ENCODE measurements at places on chromosomes 12 and 14.

DNA sequence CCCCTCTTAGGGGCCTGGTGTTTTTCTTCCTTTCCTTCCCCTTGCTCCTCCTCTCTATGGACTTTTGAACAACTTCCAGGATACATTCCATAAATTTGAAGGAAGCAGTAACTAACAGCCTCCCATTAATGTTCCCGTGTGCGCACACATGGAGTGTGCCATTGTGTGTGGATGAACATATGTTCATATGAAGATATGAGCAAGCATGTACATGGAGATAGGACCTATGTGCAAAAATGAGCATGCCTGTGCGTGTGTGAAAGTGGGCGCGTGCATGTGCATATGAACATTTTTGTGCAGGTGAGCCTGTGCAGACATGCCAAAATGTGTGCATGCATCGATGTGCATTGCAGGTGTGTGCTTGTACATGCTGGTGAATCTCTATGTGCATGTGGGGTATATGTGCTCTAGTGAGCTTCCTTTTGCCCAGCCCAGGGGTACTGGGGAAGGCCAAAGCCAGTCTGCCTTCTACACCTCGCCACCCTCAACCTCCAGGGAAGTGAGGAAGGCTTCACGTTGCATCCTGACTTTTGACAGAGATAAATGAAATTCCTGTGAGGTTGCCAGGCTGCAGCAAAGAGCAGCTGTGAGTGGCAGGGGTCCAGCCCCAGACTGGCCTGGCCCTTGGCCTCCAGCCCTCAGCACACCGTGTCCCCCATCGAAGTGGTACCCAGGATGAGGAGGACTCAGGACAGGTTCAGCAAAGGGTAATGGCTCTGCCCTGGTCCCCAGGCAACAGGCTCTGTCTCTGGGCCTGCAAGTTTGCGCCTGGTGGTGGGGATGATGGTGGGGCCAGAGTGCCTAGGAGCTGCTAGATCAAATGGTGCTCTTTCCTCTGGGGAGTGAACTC, 21.1 kb upstream of the PGF start:
- no peak for DNase-seq

DNA sequence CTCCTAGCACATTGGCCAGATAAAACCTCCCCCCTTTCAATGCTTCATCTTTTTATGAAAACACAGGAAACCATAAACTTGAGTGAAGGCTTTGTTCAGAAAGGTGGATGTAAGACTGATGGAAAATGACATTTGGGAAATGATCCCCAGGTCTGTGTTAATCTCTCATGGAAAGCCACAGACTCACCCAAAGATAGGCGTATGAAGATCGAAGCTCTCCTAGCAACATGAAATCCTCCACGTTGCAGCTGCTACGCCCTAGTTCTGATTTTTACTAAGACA, 63.4 kb upstream of the PTGR2 start:
- DNase-seq, result no peak

GRCh38 chr14:34368115-34368970, 93.7 kb downstream of the SPTSSA start:
- DNase-seq, result no peak

DNA sequence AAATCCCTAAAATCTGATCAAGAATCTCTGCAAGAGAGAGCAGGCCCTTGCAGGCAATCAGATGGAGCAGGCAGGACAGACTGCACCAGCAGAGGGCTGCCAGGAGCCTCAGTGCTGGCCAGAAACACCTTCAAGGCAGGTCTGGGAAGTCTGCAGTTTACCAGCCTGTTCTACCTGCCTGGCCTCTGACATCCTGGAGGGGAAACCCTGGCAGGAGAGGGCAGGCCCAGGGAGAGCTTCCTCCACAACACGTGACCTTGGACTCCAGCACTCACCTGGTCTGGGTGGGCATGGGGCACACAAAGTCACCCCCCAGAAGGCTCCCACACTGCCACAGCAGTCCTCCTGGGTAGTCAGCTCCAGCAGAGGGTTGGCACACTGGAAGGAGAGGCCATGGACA, 56.0 kb downstream of the ISCA2 start:
- no peak for DNase-seq

GRCh38 chr14:92988786-92989755, 66.1 kb downstream of the CHGA start:
- no peak for DNase-seq

DNA sequence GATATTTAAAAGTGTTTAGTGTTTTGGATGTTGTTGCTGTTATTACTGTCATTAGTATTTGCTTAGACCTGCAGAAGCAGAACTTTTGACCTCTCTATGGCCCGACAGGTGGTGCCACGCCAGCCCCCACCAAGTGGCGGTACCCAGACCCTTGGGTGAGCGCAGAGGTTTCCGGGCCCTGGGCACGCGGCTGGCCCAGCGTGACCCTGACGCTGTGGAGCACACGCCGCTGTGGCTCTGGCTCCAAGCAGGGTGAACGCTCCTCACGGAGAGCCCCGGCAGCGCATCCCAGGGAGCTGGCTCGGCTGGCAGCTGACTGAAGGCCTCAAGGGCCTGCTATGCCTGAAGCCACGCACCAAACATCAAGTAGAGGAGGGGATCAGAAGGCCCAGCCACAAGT, 22.6 kb downstream of the SLC25A47 start:
- no peak for DNase-seq

- no peak for DNase-seq
These were observed 23.7 kb downstream of the DEPDC4 start for GRCh38 chr12:100243137-100243536.

All from mesothelial cell of epicardium (in vitro differentiated cells).